ENCODE measurements at places on chromosomes 4 and X. TPM values are rescaled to one million over a fixed set of nuclear protein-coding genes. Genes with fewer than 3 reads are reported as not detected.

DNA sequence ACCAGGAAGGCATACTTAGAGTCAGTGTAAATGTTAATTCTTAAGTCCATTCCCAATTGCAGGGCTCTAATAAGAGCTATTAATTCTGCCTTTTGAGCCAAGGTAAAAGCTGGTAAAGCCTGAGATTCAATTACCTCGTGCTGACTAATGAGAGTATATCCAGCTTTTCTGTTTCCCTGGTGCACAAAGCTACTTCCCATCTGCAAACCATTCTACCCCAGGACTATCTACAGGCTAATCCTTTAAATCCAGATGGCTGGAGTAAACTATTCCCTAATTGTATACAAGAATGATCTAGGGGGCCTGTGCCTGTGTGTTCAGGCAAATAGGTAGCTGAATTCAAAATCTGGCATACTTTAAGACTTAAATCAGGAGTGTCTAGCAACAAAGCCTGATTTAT is 365.0 kb downstream of the GPM6A start:
- no peak for DNase-seq

GRCh38 chr4:94419956-94420355 is 31.8 kb upstream of the PDLIM5 start:
- no peak for DNase-seq

GRCh38 chrX:8455557-8455956 is 9.1 kb upstream of the VCX3B start:
- DNase-seq = no peak

GRCh38 chrX:49155243-49155899 is 7.2 kb upstream of the MAGIX start:
- no peak for DNase-seq

DNA sequence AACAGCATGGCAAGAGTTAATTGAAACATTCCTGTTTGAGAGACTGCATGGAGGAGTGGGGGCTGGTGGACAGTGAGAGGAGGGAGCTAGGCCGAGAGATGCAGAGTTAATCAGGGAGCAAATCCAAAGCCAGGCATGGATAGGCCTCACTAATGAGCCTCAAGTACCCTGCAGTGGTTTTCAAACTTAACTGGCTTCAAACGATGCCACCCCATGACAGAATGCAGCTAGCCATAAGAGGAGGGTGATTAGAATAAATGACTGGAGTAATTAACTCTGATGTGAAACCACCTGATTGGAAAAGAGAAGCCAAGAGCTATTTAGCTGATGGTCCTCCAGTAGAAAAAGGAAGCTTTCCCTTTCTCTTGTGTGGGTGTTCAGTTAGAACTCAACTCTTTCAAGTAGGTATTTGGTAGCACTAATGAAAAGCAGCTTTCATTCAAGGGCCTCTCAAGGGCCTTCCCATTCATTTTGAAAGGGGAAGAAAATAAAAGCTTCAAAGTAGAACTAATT is 215.4 kb upstream of the MAB21L2 start:
- no peak for DNase-seq

- no peak for DNase-seq
Observed at GRCh38 chr4:150720973-150721518, 139.1 kb downstream of the MAB21L2 start.

The MEPE gene
- total RNA-seq = not detected

The MSANTD1 gene
- total RNA-seq = 0.80 TPM

The NPNT gene
- 6.9 TPM for total RNA-seq

The GPC4 gene
- total RNA-seq = 9.5 TPM

The LDB2 gene
- 53.2 TPM for total RNA-seq

All from mesenteric fat pad (tissue), 1 donor.